ENCODE measurements at places on chromosomes 4 and X.
A peak's percentile ranks its signal among the peaks of the same experiment; 100 is the strongest.

GRCh38 chr4:53161787-53162433 is 204.0 kb downstream of the SCFD2 start:
- no peak for DNase-seq

- peak; percentile 8 for DNase-seq
Measured at GRCh38 chr4:64883087-64883807, 474.0 kb upstream of the TECRL start.

- DNase-seq = no peak
Measured at GRCh38 chrX:87788976-87789375, 271.4 kb downstream of the KLHL4 start.

- no peak for DNase-seq
Measured at GRCh38 chr4:105387466-105387865, 86.4 kb downstream of the PPA2 start.

DNA sequence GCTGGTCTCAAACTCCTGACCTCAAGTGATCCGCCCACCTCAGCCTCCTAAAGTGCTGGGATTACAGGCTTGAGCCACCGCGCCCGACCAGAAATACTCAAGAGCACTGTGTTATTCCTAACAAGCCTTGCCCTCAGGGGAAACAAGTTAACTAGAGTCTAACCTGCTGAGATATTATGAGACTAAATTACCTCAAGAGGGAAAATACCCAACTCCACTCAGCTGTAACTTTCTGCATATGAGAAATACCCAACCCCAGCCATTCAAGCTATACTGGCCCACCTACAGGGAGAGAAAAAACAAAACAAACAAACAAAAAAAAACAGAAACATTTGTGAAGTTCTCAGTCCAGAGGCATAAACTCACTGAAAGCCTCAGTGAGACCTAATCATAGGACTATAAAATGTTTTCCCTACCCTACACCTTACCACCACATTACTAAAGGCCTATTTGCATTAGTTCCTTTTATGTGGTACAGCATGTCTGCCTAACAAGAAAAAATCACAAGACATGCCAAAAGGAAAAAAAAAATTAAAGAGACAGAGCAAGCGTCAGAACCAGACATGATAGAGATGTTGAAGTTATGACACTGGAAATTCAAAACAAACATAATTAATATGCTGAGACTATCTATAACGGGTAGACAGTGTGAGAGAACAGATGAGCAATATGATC is 876.0 kb downstream of the FSTL5 start:
- DNase-seq = no peak
